ENCODE measurements at places on chromosomes 16 and 17.

GRCh38 chr17:4950746-4951204 is at the start of gene ENO3:
Gene ENO3, plus strand, starts transcription at chr17:4951119. Its CDS starts 711 bp downstream, at chr17:4951830.
- DNase-seq: peak; percentile 66

GRCh38 chr17:29449865-29450671 is 59.9 kb downstream of the TAOK1 start:
- DNase-seq: no peak

DNA sequence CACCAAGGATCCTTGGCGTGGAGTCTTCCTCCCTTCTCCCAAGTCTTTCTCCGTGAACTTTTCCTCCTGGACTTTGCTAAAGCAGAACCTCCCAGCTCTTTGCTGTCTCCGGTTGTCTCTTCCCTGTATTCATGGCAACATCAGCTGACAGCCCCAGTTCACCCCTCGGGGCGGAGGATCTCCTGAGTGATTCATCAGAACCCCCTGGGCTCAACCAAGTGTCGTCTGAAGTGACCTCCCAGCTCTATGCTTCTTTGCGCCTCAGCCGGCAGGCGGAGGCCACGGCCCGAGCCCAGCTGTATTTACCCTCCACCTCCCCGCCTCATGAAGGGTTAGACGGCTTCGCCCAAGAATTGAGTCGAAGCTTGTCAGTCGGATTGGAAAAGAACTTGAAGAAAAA is 943 bp downstream of the CNTROB start:
- DNase-seq: no peak

DNA sequence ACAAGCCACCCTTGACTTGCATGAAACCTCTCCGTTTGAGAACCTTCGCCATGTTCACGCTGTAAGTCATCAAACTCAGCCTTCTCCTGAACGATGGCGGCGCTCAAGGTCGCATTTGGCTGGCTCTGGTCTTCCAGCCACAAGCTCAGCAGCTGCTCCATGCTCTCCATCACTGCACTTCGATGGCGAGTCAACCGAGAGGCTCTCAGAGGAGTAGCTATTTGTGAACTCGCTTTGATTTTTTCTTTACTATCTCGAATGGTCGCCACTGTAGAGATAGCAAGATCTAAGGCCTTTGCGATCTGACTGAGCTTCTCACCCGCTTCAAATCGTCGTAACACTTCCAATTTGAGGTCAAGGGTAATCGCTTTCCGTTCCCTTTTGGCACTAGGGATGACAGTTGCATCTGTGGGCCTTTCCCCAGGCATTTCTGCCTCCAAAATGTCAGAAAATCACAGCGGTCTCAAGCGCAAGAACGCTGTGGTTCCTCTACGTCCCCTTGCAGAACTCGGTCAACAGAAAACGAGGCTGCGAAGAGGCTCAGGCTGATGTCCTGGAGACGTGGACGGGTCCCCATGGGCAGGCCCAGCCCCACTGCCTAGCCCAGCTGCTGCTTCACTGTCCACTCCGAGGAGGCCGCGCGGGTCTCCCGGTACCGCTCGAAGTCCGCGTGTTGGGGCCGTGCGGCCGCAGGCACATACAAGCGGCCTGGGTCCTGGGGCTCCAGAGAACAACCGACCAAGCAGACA is 23.1 kb downstream of the DEF8 start:
- peak; percentile 51 for DNase-seq

DNA sequence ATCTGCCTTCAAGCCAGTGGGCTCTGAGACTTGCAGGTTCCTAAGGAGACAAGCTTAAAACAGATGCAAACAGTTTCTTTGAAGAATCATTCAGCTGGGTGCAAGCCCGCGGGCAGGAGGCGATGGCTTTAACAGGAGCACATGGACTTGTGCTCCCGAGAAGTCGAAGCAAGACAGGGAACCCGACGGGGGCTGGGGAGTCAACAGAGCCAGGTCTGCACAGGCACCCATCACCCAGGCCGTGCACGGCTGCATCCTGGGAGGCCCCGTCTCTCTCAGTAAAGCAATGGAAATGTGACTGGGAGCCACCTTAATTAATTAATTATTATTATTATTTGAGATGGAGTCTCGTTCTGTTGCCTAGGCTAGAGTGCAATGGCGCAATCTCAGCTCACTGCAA is 333 bp upstream of the PTX4 start:
- no peak for DNase-seq

DNA sequence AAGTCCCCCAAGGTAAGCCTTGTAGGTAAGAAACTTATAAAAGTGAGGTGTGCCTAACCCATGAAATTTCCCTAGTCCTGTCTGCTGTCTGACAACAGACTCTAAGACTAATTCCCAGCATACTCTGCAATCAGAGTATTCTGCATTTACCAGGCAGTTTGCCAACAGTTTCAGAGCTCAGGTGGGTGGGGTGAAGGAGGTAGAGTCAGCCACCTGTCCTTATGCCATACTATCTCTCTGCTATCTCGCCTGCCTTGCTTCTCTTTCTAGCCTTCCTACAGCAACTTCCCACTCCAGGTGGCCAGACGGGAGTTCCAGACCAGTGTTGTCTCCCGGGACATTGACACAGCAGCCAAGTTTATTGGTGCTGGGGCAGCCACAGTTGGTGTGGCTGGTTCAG is 2.3 kb downstream of the ATP5MC1 start:
- no peak for DNase-seq

DNA sequence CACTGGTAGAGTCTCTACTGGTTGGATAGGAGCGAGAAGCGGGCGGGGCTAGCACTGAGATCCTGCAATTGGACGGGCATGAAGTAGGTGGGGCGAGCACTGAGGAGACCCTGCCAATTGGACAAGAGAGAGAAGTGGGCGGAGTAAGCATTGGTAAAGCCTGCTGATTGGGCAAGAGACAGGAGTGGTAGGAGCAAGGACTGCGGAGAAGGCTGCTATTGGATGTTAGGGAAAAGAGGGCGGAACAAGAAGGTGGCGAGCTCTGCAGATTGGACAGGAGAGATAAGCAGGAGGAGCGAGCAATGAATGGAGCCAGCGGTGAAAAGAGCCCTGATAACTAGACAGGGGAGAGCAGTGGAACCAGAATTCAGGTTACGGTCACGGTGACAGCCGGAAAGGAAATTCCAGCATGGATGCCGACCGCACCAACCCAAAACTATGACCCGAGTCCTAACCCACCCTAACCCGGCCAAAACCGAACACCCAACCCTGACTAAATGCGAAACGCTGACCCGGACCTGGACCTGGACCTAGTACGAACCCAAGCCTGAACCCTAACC is 4.8 kb downstream of the SCGB1C2 start:
- peak; percentile 20 for DNase-seq

- no peak for DNase-seq
Measured at GRCh38 chr16:29230671-29231096, 175.8 kb downstream of the NPIPB11 start.

- no peak for DNase-seq
Measured at GRCh38 chr16:89022051-89022836, 45.2 kb upstream of the CBFA2T3 start.

- DNase-seq: no peak
Measured at GRCh38 chr17:57601143-57601735, 143.9 kb downstream of the CCDC182 start.

DNA sequence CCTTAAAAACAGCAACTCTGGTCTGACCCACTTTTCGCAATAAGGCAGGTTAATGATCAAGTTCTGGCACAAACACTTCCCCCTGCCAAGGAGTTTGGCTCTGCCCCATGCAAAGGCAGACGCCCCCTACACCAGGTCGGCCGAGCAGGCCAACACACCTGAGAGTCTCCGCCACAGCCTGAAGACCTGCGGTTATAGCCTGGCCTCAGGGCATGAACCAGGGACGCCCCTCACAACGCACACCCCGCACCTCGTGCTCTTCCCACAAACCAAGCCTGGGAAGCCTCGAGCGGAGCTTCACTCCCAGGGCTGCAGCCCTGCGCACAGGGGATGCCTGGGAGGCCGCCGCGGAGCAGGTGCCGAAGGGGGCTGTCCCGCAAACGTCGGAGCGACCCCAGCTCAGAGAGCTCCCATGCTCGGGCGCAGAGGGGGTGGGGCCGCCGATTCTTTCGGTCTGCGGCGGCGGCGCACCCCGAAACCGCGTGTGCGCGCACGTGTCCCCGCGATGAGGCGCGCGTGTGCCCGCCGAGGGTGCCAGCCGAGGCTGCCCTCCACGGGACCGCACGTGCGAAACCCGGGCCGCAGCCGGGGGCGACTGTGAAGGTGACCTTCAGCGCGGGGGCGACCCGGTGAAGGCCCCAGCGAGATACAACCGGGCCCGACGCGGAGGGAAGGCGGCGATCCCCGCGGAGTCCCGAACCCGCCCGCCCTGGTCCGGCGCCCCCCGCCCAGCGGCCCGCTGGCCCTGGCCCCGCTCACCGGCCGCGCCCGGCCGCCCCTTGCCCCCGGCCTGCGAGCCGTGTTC is 559 bp downstream of the CLUH start:
- peak; percentile 45 for DNase-seq

GRCh38 chr17:55441544-55441943 is 19.9 kb upstream of the MMD start:
- DNase-seq: no peak

DNA sequence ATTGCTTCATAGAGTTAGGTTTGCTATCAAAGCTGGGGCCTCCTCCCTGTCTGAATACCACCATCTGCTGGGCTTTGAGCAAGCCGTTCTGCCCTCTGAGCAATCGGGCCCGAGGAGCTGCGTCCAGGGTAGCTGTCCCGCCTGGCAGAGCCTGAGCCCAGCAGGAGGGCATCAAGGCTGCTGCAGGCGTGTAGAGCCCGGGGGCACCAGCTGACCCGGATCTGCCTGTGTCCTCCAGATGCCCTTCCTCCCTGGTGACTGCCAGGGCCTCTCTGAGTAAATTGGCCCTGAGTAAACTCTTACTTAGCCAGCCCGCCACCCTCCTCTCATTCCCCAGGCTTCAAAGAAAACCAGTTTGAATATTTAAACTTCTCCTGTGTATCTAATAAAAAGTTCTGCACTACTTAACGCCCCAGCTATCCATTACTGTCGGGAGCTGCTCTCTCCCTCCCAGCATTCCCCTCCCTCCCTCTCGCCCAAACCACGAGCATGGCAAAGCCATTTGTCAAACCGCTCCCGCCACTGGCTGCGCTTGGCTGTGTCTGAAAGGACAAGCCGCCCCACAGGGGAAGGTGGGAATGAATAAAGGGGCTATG is 16.4 kb downstream of the CDK5RAP3 start:
- DNase-seq: peak; percentile 44

GRCh38 chr17:9382626-9383025 is 193.0 kb downstream of the STX8 start:
- DNase-seq: no peak

DNA sequence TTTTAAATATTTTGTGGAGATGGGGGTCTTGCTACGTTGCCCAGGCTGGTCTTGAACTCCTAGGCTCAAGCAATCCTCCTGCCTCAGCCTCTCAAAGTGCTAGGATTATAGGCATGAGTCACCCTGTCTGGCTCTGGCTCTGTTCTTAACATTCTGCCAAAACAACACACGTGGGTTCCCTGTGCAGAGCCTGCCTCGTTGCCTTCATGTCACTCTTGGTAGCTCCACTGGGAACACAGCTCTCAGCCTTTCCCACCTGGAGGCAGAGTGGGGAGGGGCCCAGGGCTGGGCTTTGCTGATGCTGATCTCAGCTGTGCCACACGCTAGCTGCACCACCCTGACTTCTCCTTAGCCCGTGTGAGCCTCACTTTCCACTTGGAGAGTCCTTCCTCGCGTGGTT is 19.3 kb downstream of the CRISPLD2 start:
- no peak for DNase-seq

GRCh38 chr17:45310380-45311324 is 6.2 kb downstream of the MAP3K14 start:
- peak; percentile 73 for DNase-seq

DNA sequence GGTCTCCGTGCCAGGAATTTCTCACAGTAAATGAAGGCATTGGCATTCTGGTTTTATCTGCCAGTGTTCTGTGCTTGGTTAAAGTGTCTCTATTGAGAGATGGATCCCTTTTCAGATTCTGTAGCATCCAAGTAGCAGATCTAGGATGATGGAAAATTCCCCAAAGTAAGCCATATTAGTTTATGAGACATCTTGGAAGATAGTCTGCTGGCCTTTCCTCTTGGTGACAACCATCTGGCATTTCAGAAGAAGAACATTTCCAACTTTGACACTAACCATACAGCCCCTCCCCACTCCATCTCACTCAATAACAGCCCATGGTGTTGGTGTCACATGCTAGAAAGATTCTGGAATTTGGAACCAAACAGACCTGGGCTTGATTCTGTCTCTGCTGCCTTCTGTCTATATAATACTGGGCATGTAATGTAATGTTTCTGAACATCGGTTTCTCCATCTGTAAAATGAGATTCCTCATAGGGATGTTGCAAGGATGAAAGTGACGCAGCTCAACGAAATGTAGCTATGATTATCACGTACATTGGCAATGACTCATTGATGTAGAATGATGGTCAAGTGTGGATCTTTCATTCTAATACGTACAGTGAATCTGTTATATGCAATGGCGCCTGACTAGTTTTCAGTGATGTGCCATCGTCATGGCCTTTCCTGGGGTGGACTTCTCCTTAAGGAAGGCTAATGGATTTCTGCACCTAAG is 32.6 kb upstream of the PIRT start:
- DNase-seq: no peak

DNA sequence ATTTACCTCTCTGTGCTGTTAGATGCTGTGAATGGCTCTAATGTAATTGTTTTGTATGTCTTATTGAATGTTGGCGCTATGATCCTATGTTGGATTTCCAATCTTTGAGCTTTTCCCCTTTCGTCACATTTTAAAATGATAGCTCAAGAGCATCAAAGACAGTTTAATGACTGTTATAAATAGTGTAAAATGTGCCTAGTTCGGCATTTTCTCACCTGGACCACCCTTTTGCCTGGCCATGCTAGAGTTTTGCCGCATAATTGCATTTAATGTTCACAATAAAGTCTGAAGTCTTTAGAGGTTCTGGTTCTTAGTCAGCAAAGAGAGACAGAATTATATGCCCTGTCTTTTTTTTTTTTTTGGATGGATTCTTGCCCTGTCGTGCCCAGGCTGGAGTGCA is 155.2 kb downstream of the SNX29 start:
- no peak for DNase-seq

GRCh38 chr17:17242246-17242645 is 5.3 kb upstream of the FLCN start:
- DNase-seq: no peak

GRCh38 chr16:85166699-85167588 is 54.7 kb upstream of the CIBAR2 start:
- DNase-seq: peak; percentile 23

DNA sequence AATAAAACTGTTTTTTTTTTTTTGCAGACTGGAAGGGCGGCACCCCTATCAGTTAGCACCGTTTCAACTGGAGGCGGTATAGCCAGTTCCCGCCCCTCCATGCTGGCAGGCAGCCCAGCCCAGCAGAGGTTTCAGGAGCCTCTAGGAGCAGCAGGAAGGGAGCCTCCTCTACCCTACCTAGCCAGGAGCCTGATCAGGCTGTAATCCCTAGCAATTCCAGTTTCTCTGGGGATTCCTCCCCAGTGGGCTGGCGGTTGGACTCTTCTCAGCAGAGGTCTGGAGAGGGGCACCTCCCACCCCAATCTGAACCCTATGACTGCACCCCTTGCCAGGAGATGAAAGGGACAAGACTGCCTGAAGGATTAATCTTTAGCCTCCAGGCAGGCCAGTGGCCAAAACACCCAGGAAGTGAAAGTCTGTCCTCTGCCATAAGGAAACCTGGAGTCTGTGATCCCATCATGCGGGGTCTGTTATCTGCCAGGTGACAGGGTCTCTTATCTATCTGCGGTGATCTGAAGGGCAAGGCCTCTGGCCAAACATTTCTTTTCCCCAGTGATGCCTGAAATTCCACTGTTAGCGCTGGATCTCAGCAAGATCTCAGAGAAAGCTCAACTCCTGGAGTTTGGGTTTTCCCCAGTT is 4.9 kb upstream of the CDH1 start:
- no peak for DNase-seq

GRCh38 chr17:17505151-17505550 is 9.0 kb upstream of the RASD1 start:
- DNase-seq: no peak
